ENCODE measurements at places on chromosomes 6 and 20.

DNA sequence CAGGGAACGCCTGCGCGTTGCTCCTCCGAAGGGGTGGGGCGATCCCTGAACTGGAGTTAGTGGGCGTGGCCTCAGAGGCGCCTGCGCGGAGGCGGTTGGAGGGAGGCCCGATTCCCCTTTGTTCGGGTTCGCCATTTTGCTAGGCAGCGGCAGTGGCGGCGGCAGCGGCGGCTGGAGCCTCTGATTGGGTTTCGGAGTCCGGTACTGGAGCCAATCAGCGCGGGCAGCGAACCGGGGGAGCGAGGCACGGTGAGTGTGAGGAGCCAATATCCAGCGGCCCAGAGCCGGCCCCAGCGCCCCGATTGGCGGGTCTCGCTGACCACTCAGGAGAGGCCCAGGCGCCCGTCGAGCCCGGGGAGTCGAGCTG, at the start of gene NFYA:
Gene NFYA (plus strand): TSS at position 139 of the 367 bp plus-strand sequence. CDS start 6,116 bp downstream, outside the sequence.
- peak within 1 kb of the TSS; percentile 99 for H3K27ac ChIP-seq
- DNase-seq, result no peak

DNA sequence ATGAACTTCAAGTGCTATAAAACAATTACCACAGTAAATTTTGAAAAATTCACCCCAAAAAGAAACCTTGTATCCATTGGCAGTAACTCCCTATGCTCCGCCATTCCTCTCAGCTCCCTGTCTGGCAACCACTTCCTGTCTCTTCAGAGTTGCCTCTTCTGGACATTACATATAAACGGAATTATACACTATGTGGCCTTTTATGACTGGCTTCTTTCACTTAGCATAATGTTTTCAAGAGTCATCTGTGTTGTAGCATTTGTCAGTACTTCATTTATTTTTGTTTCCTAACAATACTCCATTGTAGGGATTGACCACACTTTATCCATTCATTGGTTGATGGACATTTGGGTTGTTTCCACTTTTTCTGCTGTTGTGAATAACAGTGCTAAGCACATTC, 50.1 kb downstream of the CEP43 start:
- peaks cover 9% of the 10 kb centered on the region for H3K36me3 ChIP-seq
- no peak for DNase-seq
- H3K27me3 ChIP-seq, result no peaks in the 10 kb centered on the region
- H3K4me3 ChIP-seq, result no peak overlapping the region
- H3K27ac ChIP-seq, result no peak overlapping the region

GRCh38 chr20:23417861-23418260, 3.4 kb downstream of the NAPB start:
- DNase-seq, result no peak
- peaks cover 61% of the 10 kb centered on the region for H3K4me1 ChIP-seq
- H3K27ac ChIP-seq, result peak overlapping the region; percentile 86
- H3K4me3 ChIP-seq, result peak overlapping the region; percentile 59
- H3K27me3 ChIP-seq, result no peaks in the 10 kb centered on the region

DNA sequence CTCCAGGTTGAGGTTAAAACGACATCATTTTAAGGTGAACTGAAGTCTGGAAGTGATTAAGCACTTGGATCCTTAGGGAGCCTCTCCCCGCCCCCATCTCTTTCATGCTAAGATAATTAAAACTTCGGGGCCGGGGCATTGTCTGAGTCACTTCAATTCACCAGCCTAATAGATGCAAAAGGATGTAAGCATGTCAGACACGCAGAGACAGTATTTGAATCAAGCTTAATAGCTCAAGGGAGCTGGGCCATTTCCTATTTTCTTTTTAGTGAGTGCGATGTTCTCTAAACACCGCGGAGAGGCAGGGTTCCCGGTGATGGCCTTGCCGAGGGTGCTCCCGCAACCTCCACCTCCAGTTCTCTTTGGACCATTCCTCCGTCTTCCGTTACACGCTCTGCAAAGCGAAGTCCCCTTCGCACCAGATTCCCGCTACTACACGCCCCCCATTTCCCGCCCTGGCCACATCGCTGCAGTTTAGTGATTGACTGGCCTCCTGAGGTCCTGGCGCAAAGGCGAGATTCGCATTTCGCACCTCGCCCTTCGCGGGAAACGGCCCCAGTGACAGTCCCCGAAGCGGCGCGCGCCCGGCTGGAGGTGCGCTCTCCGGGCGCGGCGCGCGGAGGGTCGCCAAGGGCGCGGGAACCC, 516 bp upstream of the IRF4 start:
- H3K36me3 ChIP-seq, result peaks cover 32% of the 10 kb centered on the region
- peak overlapping the region; percentile 94 for H3K4me3 ChIP-seq
- DNase-seq, result peak; percentile 75
- H3K27ac ChIP-seq, result peak overlapping the region; percentile 95
- H3K27me3 ChIP-seq, result no peaks in the 10 kb centered on the region

GRCh38 chr20:24163506-24163905, 174.9 kb upstream of the GGTLC1 start:
- H3K27ac ChIP-seq, result no peak overlapping the region
- no peak for DNase-seq
- no peak overlapping the region for H3K4me3 ChIP-seq
- H3K4me1 ChIP-seq, result no peaks in the 10 kb centered on the region
- no peaks in the 10 kb centered on the region for H3K36me3 ChIP-seq

- H3K27ac ChIP-seq, result no peak overlapping the region
- DNase-seq, result no peak
- H3K27me3 ChIP-seq, result no peaks in the 10 kb centered on the region
- H3K4me3 ChIP-seq, result no peak overlapping the region
- no peaks in the 10 kb centered on the region for H3K4me1 ChIP-seq
- H3K36me3 ChIP-seq, result no peaks in the 10 kb centered on the region
Observed at GRCh38 chr6:51387907-51388306, 569.2 kb downstream of the TFAP2B start.

DNA sequence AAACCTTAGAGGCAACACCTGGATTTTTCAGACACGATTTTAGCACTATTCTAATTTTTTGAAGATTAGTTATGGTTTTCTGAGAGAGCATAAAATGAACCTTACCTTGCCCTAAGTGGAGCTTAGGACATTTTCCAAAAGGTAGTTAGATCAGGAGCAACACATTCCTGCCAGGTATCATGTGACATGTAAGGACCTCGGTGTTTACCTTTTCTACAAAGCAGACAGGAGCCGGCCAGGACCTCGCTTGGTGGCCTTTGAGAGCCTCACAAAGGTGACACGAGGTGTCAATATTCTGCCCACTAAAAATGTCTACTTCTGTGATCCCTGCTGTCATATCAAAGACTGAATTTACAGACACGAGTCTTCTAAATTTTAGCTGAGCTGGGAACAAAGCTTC, 174.9 kb downstream of the SMOC2 start:
- no peak overlapping the region for H3K27ac ChIP-seq
- H3K4me1 ChIP-seq, result peaks cover 11% of the 10 kb centered on the region
- no peak overlapping the region for H3K4me3 ChIP-seq

GRCh38 chr6:2935566-2936291, 32.6 kb upstream of the SERPINB9 start:
- peaks cover 38% of the 10 kb centered on the region for H3K36me3 ChIP-seq
- H3K4me3 ChIP-seq, result no peak overlapping the region
- DNase-seq, result peak; percentile 39

GRCh38 chr20:23515250-23515939, 24.5 kb downstream of the CST8 start:
- H3K36me3 ChIP-seq, result no peaks in the 10 kb centered on the region
- H3K4me1 ChIP-seq, result no peaks in the 10 kb centered on the region
- H3K4me3 ChIP-seq, result no peak overlapping the region

- no peaks in the 10 kb centered on the region for H3K36me3 ChIP-seq
- H3K27me3 ChIP-seq, result peaks cover 24% of the 10 kb centered on the region
- no peak overlapping the region for H3K4me3 ChIP-seq
Observed at GRCh38 chr6:128495536-128496333, 24.7 kb downstream of the PTPRK start.

DNA sequence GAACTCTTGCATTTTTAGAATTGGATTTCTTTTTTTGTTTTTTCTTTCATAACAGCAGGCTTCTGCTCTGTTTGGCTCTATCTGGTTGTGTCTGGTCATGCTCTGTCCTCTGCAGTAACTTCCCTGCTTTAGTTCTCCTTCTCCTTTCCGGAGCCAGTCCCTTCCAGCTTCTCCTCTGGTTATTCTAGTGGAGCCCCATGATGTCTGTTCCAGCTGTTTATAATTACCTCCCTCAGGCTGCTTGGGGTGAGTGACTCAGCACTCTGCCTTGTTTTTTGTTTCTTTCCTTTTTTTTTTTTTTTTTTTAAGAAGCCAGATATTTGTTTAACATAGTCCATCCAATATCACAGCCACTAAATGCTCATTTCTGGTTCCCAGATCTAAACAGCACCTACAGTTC, 409.6 kb downstream of the MAFB start:
- no peaks in the 10 kb centered on the region for H3K36me3 ChIP-seq
- H3K4me3 ChIP-seq, result no peak overlapping the region
- no peak for DNase-seq
- no peaks in the 10 kb centered on the region for H3K27me3 ChIP-seq
- H3K27ac ChIP-seq, result no peak overlapping the region

DNA sequence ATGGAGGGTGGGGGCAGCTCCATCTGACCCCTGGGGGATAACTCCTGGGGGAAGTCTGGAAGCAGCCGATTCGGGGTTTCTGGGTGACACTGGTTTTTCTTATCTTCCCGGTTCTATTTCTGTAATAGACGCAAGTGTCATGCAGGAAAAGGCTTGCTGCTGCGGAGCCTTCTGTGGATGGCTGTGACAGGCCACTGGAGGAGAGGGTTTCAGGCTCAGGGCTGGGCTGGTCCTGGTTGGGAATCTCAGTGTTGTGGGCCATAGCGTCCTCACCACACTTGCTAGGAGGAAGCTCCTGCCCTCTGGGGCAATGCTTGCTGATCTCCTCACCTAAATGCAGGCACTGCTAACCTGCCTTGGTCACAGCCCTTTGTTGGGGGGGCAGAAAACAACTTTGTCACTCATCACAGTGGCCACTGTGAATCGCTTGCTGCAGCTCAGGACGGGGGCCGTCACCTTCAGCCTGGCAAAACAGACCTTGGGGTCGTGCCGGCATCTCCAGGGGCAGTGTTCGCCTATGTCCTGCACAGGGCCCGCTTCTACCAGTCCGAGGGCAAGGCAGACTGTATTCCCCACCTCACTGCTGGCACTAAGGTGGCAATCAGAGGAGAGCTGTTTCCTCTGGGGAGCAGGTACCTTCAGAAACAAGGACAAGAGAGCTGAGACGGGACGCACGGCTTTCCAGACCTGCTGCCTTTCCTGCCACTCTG, 4.4 kb upstream of the TUBB1 start:
- no peaks in the 10 kb centered on the region for H3K27me3 ChIP-seq
- DNase-seq, result peak; percentile 33
- no peak overlapping the region for H3K4me3 ChIP-seq
- H3K36me3 ChIP-seq, result no peaks in the 10 kb centered on the region
- H3K4me1 ChIP-seq, result peaks cover 53% of the 10 kb centered on the region

DNA sequence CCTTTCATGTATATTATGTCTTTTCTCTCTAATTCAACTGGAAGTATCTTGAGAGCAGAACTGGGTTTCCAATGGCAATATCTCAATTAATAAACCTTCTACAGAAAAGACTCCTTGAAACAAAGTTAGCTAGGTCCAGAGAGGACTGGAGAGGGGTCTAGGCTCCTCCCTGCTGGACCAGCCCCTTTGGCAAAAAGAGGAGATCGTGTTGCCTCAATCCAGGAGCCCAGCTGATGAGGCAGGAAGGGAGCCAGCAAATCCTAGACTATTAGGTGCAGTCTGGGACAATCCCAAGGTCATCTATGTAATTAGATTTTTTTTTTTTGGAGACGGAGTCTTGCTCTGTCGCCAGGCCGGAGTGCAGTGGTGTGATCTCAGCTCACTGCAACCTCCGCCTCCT, 21.9 kb downstream of the BCL2L1 start:
- H3K36me3 ChIP-seq, result peaks cover 43% of the 10 kb centered on the region
- no peak for DNase-seq
- no peaks in the 10 kb centered on the region for H3K27me3 ChIP-seq
- H3K4me1 ChIP-seq, result peaks cover 59% of the 10 kb centered on the region
- H3K4me3 ChIP-seq, result no peak overlapping the region

- no peak overlapping the region for H3K27ac ChIP-seq
- peaks cover 87% of the 10 kb centered on the region for H3K27me3 ChIP-seq
- DNase-seq, result no peak
- peaks cover 39% of the 10 kb centered on the region for H3K4me1 ChIP-seq
- H3K4me3 ChIP-seq, result no peak overlapping the region
- H3K36me3 ChIP-seq, result no peaks in the 10 kb centered on the region
Observed at GRCh38 chr20:44024820-44025580, 110.3 kb downstream of the TOX2 start.

GRCh38 chr20:1700990-1701389, 43.4 kb upstream of the SIRPG start:
- no peak overlapping the region for H3K27ac ChIP-seq
- peaks cover 7% of the 10 kb centered on the region for H3K27me3 ChIP-seq
- H3K36me3 ChIP-seq, result peaks cover 12% of the 10 kb centered on the region
- no peak for DNase-seq

DNA sequence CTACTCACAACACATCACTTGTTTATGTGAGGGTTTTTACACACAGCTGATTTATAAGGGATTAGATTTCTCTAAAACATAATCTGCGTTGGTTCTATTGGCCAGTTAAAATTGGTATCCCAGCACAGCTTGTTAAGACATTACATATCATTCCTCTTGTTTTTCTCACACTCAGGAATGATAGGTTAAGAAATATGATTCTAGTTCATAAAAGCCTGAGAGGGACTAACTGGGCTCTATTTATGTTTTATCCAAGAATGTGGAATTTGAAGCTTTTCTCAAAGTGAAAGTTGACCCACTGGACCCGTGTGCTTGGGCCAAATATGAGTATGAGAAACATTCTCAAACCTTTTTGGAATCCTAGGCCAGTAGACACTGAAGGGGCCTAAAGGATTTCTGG, 117.3 kb downstream of the TMEM170B start:
- no peaks in the 10 kb centered on the region for H3K36me3 ChIP-seq
- H3K27ac ChIP-seq, result no peak overlapping the region
- peaks cover 39% of the 10 kb centered on the region for H3K27me3 ChIP-seq
- H3K4me1 ChIP-seq, result peaks cover 15% of the 10 kb centered on the region
- no peak for DNase-seq

GRCh38 chr20:40702504-40702903, 13.5 kb upstream of the MAFB start:
- no peak overlapping the region for H3K4me3 ChIP-seq
- no peak for DNase-seq
- peaks cover 38% of the 10 kb centered on the region for H3K27me3 ChIP-seq
- H3K4me1 ChIP-seq, result no peaks in the 10 kb centered on the region
- no peak overlapping the region for H3K27ac ChIP-seq
- H3K36me3 ChIP-seq, result no peaks in the 10 kb centered on the region

DNA sequence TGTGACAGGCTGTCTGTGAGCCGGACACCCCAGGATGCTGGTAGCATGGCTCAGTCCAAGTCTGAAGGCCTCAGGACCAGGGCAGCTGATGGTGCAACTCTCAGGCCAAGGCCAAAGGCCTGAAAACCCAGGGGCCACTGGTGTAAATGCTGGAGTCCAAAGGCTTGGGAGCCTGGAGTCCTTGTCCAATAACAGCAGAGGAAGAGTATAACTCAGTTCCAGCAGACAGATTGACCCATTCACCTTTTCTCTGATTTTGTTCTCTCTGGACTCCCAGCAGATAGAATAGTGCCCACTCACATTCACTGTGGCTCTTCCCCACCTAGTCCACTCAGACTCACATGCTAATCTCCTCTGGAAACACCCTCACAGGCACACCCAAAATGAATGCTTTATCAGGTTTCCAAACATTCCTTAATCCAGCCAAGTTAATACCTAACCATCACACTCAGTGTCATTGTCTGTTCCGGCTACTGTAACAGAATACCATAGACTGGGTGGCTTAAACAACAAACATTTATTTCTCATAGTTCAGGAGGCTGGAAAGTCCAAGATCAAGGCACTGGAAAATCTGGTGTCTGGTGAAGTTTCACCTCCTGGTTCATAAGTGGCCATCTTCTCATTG, 5.0 kb upstream of the TRAF3IP2 start:
- no peak overlapping the region for H3K27ac ChIP-seq
- DNase-seq, result no peak
- no peak overlapping the region for H3K4me3 ChIP-seq
- H3K4me1 ChIP-seq, result peaks cover 10% of the 10 kb centered on the region
